ENCODE measurements at places on chromosomes 12 and 14. TPM values are rescaled to one million over a fixed set of nuclear protein-coding genes. Genes with fewer than 3 reads are reported as not detected.

- H3K4me1 ChIP-seq = peaks cover 31% of the 10 kb centered on the region
- H3K27ac ChIP-seq = no peak overlapping the region
- no peak overlapping the region for H3K4me3 ChIP-seq
These were observed 2.8 kb downstream of the GABARAPL1 start for GRCh38 chr12:10215436-10215835.

DNA sequence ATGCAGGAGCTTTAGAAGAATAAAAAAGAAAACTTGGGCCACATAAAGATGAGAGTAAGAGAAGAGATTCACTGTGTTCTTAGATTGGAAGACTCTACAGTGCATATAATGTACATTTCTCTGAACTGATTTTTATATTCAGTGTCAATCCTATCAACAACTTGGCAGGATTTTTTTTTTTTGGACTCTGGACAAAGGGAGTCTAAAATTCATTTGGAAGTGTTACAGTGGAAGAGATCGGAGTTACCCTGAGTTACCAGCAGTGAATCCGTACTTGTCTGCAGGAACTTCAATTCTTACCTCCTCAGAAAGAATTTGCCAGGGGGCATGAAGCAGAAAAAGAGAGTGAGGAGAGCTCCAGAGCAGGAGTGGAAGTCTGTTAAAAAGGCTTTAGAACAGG is 24.0 kb downstream of the SERPINA11 start:
- H3K27me3 ChIP-seq = peaks cover 7% of the 10 kb centered on the region
- no peak for DNase-seq
- no peaks in the 10 kb centered on the region for H3K36me3 ChIP-seq
- H3K4me3 ChIP-seq = no peak overlapping the region

DNA sequence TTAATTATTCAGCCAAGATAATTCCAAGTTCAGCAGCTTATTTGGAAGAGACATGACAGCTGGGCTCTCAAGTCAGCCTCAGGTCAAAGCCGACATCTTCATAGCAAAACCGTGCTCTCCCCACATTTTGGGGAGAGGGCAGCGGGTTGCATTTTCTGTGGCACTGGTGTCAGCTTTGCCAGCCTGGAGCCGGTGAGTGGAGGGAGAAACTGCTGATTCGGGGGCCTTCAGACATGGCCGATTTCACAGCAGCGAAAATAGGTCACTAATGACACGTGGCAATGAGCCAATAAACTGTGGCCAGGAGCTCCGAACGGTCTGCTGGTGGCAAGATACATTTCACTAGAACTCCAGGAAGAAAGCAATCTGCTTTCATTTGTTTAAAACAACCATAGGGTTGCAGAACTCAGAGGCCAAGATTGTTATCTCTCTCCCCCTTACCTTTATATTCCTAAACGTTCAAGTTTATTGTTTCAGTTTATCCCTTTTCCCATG is 173.2 kb downstream of the CAND1 start:
- DNase-seq = no peak
- H3K27ac ChIP-seq = no peak overlapping the region
- no peak overlapping the region for H3K4me3 ChIP-seq
- H3K4me1 ChIP-seq = peaks cover 14% of the 10 kb centered on the region
- H3K27me3 ChIP-seq = no peaks in the 10 kb centered on the region

GRCh38 chr12:62865937-62866336 is 69.0 kb downstream of the PPM1H start:
- H3K4me1 ChIP-seq = no peaks in the 10 kb centered on the region
- H3K36me3 ChIP-seq = no peaks in the 10 kb centered on the region
- no peak for DNase-seq
- H3K27ac ChIP-seq = no peak overlapping the region
- H3K4me3 ChIP-seq = no peak overlapping the region

- no peaks in the 10 kb centered on the region for H3K27me3 ChIP-seq
- no peak overlapping the region for H3K4me3 ChIP-seq
- DNase-seq = no peak
- no peaks in the 10 kb centered on the region for H3K4me1 ChIP-seq
- no peaks in the 10 kb centered on the region for H3K36me3 ChIP-seq
These were observed 364.5 kb downstream of the PDZRN4 start for GRCh38 chr12:41552588-41552987.

GRCh38 chr12:8887285-8887715 is 27.0 kb upstream of the PHC1 start:
- no peaks in the 10 kb centered on the region for H3K36me3 ChIP-seq
- no peak overlapping the region for H3K27ac ChIP-seq
- no peaks in the 10 kb centered on the region for H3K27me3 ChIP-seq
- no peak for DNase-seq
- no peak overlapping the region for H3K4me3 ChIP-seq
- peaks cover 3% of the 10 kb centered on the region for H3K4me1 ChIP-seq

- H3K4me1 ChIP-seq = peaks cover 4% of the 10 kb centered on the region
- H3K27me3 ChIP-seq = no peaks in the 10 kb centered on the region
- DNase-seq = peak; percentile 69
- no peaks in the 10 kb centered on the region for H3K36me3 ChIP-seq
- no peak overlapping the region for H3K27ac ChIP-seq
These were observed 10.4 kb downstream of the OTUB2 start for GRCh38 chr14:94036313-94037167.

GRCh38 chr12:77238335-77238734 is 173.0 kb upstream of the E2F7 start:
- H3K27me3 ChIP-seq = no peaks in the 10 kb centered on the region
- DNase-seq = no peak
- H3K36me3 ChIP-seq = no peaks in the 10 kb centered on the region
- H3K4me3 ChIP-seq = no peak overlapping the region

DNA sequence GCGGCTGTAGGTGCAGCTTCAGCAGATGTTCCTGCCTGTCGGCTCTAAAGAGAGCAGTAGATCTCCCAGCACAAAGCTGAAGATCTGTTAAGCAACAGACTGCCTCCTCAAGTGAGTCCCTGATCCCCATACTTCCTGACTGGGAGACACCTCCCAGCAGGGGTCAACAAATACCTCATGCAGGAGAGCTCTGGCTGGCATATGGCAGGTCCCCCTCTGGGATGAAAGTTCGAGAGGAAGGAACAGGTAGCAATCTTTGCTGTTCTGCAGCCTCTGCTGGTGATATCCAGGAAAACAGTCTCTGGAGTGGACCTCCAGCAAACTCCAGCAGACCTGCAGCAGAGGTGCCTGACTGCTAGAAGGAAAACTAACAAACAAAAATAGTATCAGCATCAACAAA is 337.1 kb upstream of the USP15 start:
- no peaks in the 10 kb centered on the region for H3K27me3 ChIP-seq
- no peak for DNase-seq
- H3K36me3 ChIP-seq = no peaks in the 10 kb centered on the region
- H3K4me3 ChIP-seq = no peak overlapping the region

GRCh38 chr12:31599053-31599452 is 8.1 kb upstream of the DENND5B start:
- no peak overlapping the region for H3K4me3 ChIP-seq
- H3K36me3 ChIP-seq = no peaks in the 10 kb centered on the region
- H3K4me1 ChIP-seq = no peaks in the 10 kb centered on the region

GRCh38 chr14:104187121-104187889 is 48.9 kb downstream of the KIF26A start:
- no peaks in the 10 kb centered on the region for H3K27me3 ChIP-seq
- H3K27ac ChIP-seq = no peak overlapping the region
- no peaks in the 10 kb centered on the region for H3K4me1 ChIP-seq
- H3K4me3 ChIP-seq = no peak overlapping the region
- no peak for DNase-seq

DNA sequence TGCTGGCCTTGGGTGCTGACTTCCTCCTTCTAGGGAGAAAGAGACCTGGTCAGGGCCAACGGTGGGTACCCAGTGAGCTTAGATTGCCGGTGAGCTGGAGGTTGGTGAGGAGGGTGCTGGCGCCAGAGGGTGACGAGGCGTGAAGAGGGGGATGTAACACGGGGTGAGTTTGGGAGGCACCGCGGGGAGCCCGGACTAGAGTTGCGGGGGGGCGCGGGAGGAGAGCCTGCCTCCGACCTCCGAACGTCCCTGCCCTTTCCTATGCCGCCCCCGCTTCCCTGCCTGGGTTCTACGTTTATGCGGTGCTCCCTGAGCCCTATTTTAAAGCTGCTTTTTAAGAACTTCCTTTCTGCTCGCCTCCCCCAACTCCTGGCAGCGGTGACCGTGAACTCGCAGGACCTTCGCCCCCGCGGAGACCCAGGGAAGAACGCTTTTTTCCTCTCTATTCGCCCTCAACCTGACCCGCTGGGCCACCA is 18.6 kb downstream of the OR6S1 start:
- H3K4me1 ChIP-seq = peaks cover 47% of the 10 kb centered on the region
- H3K36me3 ChIP-seq = no peaks in the 10 kb centered on the region
- no peak overlapping the region for H3K27ac ChIP-seq
- peaks cover 13% of the 10 kb centered on the region for H3K27me3 ChIP-seq

- no peak overlapping the region for H3K27ac ChIP-seq
- no peak overlapping the region for H3K4me3 ChIP-seq
- peaks cover 29% of the 10 kb centered on the region for H3K4me1 ChIP-seq
- H3K36me3 ChIP-seq = no peaks in the 10 kb centered on the region
These were observed 4.5 kb downstream of the AJUBA start for GRCh38 chr14:22977684-22978486.

DNA sequence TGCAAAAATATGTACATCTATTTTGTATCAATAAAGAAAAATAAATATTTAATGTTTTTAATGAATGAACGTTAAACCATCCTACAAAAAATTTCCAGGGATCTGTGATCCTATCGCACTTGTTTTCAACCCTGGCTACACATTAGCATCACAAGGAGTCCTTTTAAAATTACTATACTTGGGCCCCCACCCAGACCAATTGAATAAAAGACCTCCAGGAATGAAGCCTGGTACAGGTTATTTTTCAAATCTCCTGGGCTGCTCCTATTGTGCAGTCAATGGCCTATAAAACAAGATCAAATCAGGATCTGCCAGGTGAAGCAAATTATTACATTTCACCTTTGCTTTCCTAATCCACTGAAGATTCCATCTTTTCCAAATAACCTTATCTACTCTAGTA is 33.4 kb upstream of the GXYLT1 start:
- H3K4me1 ChIP-seq = no peaks in the 10 kb centered on the region
- H3K27me3 ChIP-seq = no peaks in the 10 kb centered on the region
- H3K4me3 ChIP-seq = no peak overlapping the region
- H3K36me3 ChIP-seq = peaks cover 6% of the 10 kb centered on the region
- DNase-seq = no peak

- no peaks in the 10 kb centered on the region for H3K36me3 ChIP-seq
- no peak for DNase-seq
- H3K4me3 ChIP-seq = no peak overlapping the region
These were observed 825.7 kb downstream of the AACS start for GRCh38 chr12:125890971-125891370.

- no peak for DNase-seq
- no peak overlapping the region for H3K4me3 ChIP-seq
- H3K36me3 ChIP-seq = peaks cover 90% of the 10 kb centered on the region
- no peaks in the 10 kb centered on the region for H3K27me3 ChIP-seq
- H3K4me1 ChIP-seq = peaks cover 27% of the 10 kb centered on the region
These were observed 14.8 kb downstream of the LDHB start for GRCh38 chr12:21642707-21643389.

DNA sequence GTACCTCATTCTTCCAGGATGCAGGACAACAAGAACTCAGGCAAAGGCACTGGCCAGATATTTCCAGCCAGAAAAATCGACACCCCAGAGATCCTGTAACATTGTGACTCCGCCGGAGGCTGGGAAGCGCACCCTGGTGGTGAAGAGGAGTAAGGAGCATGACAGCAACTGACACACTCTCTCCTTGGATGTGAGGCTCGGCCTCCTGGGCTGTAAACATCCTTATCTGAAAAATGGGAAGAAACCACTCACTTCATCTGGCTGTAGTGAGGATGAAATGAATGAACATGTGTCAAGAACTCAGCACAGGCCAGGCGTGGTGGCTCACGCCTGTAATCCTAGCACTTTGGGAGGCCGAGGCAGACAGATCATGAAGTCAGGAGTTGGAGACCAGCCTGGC is 27.5 kb downstream of the TCHP start:
- no peak overlapping the region for H3K27ac ChIP-seq
- peak; percentile 29 for DNase-seq
- no peak overlapping the region for H3K4me3 ChIP-seq
- peaks cover 35% of the 10 kb centered on the region for H3K36me3 ChIP-seq
- no peaks in the 10 kb centered on the region for H3K27me3 ChIP-seq

GRCh38 chr14:68619790-68620574 is 172.9 kb downstream of the ZFP36L1 start:
- no peak overlapping the region for H3K4me3 ChIP-seq
- H3K4me1 ChIP-seq = no peaks in the 10 kb centered on the region
- H3K36me3 ChIP-seq = no peaks in the 10 kb centered on the region

GRCh38 chr12:6341417-6342139 is at the start of gene TNFRSF1A:
TNFRSF1A (minus strand) TSS chr12:6342076; CDS start chr12:6341814, 262 bp downstream.
- no peaks in the 10 kb centered on the region for H3K27me3 ChIP-seq
- peaks cover 78% of the 10 kb centered on the region for H3K4me1 ChIP-seq
- H3K27ac ChIP-seq = peak within 1 kb of the TSS; percentile 90
- H3K4me3 ChIP-seq = peak within 1 kb of the TSS; percentile 100

GRCh38 chr12:108678104-108678730 is 44.5 kb upstream of the SELPLG start:
- no peak overlapping the region for H3K4me3 ChIP-seq
- no peak for DNase-seq
- no peaks in the 10 kb centered on the region for H3K4me1 ChIP-seq
- no peaks in the 10 kb centered on the region for H3K36me3 ChIP-seq
- H3K27me3 ChIP-seq = no peaks in the 10 kb centered on the region
- H3K27ac ChIP-seq = no peak overlapping the region

GRCh38 chr14:65403231-65403630 is 9.3 kb upstream of the FUT8 start:
- H3K4me1 ChIP-seq = no peaks in the 10 kb centered on the region
- H3K4me3 ChIP-seq = no peak overlapping the region
- no peaks in the 10 kb centered on the region for H3K27me3 ChIP-seq
- no peak overlapping the region for H3K27ac ChIP-seq
- no peak for DNase-seq
- no peaks in the 10 kb centered on the region for H3K36me3 ChIP-seq

The CLECL1 gene
- total RNA-seq = 0.44 TPM

The SMCO3 gene
- total RNA-seq = not detected

The SPX gene
- not detected for total RNA-seq

The KRT3 gene
- total RNA-seq = not detected

The CSRP2 gene
- total RNA-seq = not detected

The PTPRB gene
- total RNA-seq = not detected

The GALNT8 gene
- 0.56 TPM for total RNA-seq
